Keratinocyte (primary cell): ENCODE measurements at places on chromosomes 12 and 14. TPM values are rescaled to one million over a fixed set of nuclear protein-coding genes. Genes with fewer than 3 reads are reported as not detected.

DNA sequence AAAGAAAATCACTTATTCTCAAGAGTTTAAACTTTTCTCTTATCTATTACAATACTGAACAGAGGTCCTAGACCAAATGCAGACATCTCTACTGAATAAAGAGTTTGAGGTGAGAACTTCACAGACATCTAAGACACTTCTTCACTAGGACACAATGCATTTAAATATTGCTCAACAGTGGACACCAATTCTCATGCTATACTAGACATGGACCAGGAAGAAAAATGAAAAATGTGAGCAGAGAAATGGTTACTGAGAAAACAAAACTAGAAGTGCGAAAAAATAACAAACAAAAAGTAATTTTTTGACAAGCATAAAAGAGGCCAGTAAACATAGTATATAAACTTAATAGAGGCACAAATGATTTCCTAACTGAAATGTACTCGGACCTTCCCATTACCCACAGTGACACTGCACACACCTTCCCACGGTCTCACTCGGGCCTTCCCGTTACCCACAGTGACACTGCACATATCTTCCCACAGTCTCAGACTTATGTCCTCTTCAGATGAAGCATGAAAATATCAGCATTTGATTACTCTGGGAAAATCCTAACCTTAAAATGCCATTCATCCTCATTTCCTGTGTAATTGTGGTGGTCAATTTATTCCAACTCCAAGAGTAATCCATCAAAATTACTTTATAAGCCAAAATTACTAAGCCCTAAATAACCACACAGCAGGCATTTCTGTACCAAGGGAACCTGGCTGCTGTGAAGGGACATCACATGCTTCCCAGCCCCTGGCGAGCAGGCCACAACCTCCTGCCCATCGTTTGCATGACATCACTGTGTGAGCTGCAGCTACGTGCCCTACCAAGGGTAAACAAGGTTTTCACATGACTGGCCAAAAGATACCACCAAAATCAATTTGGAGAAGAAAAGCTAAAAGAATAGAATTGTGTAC lies 6.4 kb downstream of the SLC15A4 start:
- peak; percentile 13 for DNase-seq

- DNase-seq = no peak
These were observed 171.9 kb downstream of the RGS6 start for GRCh38 chr14:72104011-72104613.

- no peak for DNase-seq
These were observed 238.1 kb downstream of the SLC2A13 start for GRCh38 chr12:39867631-39868327.

- peak; percentile 40 for DNase-seq
These were observed 77.9 kb upstream of the PWP1 start for GRCh38 chr12:107607464-107608392.

The SLC35E3 gene
- 4.0 to 9.9 TPM (median 5.4 TPM) in 3 replicates for polyA plus RNA-seq

The IGF1 gene
- polyA plus RNA-seq = not detected in 3 replicates

The RAPGEF3 gene
- 4.1 to 5.7 TPM (median 5.1 TPM) in 3 replicates for polyA plus RNA-seq

The NPAS3 gene
- 0.01 to 0.07 TPM (median 0.01 TPM) in 3 replicates for polyA plus RNA-seq
